ENCODE measurements at places on chromosomes 5 and 9.
A peak's percentile ranks its signal among the peaks of the same experiment; 100 is the strongest.

- peak; percentile 14 for ATAC-seq
Observed at GRCh38 chr5:40409601-40410000, 270.1 kb upstream of the PTGER4 start.

GRCh38 chr9:35295369-35296036, 133.7 kb downstream of the UNC13B start:
- ATAC-seq = no peak

DNA sequence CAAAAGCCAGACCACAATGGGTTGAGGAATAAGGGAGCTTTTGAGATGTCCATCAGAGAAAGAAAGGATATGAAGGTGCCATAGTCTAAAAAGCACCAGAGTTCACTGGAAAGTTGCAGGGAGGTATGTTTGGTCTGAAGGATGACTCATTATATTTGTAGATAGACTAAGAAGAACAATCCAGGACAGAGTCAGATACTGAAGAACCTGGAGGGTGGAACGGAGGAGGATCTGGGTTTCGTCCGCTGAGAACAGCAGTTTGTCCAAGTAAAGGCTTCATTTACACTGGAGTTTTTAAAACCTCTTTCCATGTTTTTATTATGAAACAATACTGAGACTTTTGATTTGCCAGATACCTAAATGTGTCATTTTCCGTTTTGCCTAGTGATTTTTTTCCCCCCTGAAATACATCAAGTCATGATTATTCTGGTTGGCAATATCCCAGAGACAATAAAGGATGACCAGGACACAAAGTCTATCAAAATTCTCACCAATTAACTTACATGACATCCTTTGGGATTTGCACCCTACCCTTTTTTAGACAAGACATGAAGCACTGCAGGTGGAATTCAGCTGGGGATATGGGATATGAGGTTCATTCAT, 219.9 kb downstream of the MLLT3 start:
- ATAC-seq = no peak

DNA sequence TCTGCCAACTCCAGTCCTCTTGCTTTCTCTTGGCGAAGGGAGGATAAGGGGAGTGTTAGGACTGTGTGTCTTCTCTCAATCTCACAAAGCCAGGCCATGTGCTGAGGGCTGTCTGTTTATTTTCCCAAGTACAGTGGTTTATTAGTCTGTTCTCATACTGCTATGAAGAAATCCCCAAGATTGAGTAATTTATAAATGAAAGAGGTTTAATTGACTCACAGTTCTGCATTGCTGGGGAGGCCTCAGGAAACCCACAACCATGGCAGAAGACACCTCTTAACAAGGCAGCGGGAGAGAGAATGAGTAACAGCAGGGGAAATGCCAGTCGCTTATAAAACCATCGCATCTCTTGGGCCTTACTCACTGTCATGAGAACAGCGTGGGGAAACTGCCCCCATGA, 36.2 kb upstream of the CKS2 start:
- ATAC-seq = peak; percentile 74

DNA sequence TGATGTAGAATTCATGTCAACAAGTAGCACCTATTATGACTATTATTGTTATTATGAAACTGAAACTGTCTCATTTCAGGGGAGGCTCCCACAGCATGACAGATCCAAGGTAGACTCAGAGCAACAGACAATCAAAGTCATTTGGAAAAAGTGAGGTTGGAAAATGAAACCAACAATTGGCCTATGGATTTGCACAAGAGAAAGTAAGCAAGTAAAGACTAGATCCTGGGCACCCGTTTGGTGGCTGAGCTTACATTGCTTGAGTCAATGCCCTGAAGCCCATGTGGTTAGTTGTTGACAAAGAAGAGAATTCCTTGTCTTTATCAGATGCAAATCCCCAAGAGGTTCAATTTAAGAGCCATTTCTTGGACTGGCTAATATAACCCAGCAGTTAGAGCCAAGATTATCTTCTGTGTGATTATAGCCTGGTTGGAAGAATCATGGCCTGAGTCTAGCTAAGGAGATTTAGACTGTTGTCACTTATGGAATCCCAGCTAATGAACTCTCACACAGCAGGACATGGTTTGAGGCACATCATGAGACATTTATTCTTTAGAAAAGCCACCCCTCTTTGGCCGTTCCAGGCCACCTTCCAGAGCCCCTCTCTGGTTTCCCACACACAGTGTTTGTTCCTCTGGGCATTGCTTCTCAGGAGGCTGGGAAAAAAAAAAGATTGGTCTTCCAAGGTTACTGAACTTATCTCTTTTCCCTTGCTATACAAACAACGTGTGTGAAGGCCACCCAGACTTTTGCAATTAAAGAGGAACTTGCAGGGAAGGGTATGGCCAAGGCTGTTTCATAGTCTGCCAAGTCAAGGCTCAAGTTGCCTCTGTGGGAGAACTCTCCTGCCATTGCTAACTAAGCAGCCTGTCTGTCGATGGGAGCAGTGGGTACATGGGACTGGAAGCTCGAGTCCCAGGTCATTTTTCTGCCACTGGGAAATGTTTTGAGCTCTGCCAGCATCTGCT, 399.5 kb downstream of the ENC1 start:
- ATAC-seq = peak; percentile 87

DNA sequence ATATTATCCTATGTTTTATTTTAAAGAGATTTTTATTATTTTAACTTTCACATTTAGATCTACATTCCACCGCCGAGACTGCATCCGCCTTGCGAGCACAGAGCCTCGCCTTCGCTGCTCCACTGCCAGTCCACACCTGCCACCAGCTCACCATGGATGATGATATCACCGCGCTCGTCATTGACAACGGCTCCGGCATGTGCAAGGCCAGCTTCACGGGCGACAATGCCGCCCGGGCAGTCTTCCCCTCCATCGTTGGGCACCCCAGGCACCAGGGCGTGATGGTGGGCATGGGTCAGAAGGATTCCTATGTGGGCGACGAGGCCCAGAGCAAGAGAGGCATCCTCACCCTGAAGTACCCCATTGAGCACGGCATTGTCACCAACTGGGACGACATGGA, 8.6 kb upstream of the TBCA start:
- no peak for ATAC-seq

- no peak for ATAC-seq
Observed at GRCh38 chr5:42612750-42613366, 143.8 kb upstream of the CCDC152 start.

DNA sequence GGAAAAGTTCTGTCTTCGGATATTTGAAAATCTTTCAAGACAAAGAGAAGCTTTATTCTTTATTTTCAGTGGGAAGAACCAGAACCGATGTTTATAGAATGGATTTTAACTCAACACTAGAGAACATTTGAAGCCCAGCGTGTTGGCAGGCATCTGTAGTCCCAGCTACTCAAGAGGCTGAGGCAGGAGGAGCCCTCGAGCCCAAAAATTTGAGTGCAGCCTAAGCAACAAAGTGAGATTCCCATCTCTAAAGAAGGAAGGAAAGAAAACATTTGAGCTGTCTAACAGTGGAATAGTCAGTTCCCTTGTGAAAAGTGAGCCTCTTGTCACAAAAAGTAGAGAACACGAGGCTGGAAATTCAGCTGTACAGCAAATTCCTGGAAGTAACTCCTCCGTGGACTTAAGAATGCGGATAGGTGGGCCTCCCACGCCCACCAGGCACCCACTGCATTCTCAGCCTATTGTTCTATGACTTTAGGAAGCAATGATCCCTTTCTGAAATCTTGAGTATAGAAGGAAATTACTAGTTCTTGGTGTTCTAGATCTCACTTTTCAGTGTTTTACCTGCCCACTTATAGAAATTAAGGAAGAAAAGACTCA, 2.3 kb upstream of the PTPDC1 start:
- no peak for ATAC-seq

DNA sequence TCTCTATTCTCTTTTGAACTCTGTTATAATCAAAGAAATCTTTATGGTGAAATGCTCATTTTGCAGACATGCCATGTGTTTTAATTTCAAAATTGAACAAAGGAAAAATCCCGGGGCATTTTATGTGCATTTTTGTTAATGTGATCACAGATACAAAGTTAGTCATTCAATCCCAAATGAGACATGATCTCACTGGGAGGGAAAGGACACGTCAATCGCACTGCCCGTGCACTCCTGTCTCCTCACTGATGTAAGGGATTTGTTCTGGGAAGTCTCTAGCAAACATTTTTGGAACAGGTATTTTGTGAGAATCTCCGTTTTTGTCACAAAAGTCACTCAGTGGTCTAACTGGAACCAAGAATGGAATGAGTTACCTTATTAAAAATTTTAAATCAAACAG, 97.9 kb upstream of the RANBP6 start:
- ATAC-seq = no peak

- ATAC-seq = no peak
Observed at GRCh38 chr5:173781432-173781815, 106.7 kb upstream of the CPEB4 start.

- peak; percentile 71 for ATAC-seq
Observed at GRCh38 chr5:110738503-110738811, 350 bp upstream of the SLC25A46 start.

- ATAC-seq = no peak
Observed at GRCh38 chr9:99155736-99156135, 50.8 kb downstream of the TGFBR1 start.

DNA sequence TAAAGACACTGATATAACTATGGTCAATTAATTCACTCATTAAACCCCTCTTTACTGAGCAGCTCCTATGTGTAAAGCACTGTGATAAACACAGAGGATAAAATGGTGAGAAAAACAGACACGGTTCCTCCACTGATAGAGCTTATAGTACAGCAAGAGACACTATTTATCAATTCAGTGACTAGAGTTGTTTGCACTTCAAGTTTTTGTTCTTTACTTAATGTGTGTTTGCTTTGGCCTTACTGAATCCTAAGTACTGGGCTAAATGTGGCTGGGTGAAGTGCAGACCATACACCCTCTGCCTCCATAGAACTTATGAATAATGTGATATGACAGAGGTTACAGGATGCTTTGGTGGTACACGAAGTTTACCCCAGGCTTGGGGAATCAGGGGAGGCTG, 80.1 kb upstream of the ITGA1 start:
- ATAC-seq = no peak

GRCh38 chr5:40571729-40572128, 108.0 kb upstream of the PTGER4 start:
- no peak for ATAC-seq

DNA sequence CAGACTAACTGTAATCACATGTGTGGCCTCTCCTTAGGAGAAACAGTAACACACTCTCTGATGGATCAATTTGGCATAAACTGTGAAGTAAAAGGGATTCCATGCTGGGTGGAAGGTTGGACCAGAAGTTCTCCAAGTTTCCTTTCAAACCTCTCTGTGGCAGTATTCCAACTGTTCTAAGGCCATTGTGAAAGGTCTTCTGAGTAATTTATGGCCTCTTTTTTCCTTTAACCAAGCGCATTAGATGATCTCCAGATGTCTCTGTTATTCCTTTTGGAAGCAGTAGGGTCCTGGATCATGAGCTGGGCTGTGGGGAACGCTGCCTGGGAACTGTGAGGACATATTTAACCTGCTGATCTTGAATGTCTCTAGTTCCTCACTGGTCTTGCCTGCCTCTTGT, 80.6 kb upstream of the IL6ST start:
- ATAC-seq = no peak

- ATAC-seq = no peak
Observed at GRCh38 chr5:121430538-121430937, 421.1 kb upstream of the FTMT start.

- ATAC-seq = no peak
Observed at GRCh38 chr9:15927161-15927560, 374.3 kb downstream of the CCDC171 start.

All from activated T-helper 17 cell treated with anti-CD3 and anti-CD28 coated beads, Interleukin-2, amount 50 U/mL, for 72 hours (primary cell).